Activated CD4-positive, alpha-beta T cell treated with anti-CD3 and anti-CD28 coated beads for 1 hour (primary cell): ENCODE measurements at places on chromosomes 7 and 10.

DNA sequence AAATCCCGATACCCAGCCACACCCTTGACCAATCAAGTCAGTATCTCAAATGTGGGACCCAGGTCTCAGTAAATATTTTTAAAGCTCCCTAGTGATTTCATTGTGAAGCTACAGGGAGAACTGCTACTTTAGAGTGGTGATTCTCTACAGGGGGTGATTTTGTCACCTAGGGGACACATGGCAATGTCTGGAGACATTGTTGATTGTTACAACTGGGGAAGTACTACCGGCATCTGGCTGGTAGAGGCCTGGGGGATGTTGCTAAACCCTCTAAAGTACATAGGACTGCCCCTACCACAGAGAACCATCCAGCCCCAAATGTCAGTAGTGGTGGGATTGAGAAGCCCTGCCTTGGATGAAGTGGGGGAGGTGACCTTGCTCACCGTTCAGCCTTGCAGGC lies 152.9 kb downstream of the RPS24 start:
- no peak for DNase-seq

- DNase-seq = no peak
Measured at GRCh38 chr7:75596727-75597614, 104.9 kb downstream of the SPDYE5 start.

DNA sequence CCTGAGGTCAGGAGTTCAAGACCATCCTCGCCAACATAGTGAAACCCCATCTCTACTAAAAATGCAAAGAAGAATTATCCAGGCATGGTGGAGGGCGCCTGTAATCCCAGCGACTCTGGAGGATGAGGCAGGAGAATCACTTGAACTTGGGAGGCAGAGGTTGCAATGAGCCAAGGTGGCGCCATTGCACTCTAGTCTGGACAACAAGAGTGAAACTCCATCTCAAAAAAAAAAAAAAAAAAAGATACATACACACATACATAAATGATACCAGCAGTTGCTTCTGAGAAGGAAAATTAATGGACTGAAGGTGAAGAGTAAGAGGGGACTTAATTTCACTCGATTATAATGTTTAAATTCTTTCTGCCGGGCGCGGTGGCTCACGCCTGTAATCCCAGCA lies 40.2 kb upstream of the PAX2 start:
- no peak for DNase-seq

- DNase-seq = no peak
Measured at GRCh38 chr10:4514445-4515108, 311.4 kb upstream of the AKR1E2 start.

GRCh38 chr10:69451784-69452251 lies 553 bp downstream of the TSPAN15 start:
- no peak for DNase-seq

DNA sequence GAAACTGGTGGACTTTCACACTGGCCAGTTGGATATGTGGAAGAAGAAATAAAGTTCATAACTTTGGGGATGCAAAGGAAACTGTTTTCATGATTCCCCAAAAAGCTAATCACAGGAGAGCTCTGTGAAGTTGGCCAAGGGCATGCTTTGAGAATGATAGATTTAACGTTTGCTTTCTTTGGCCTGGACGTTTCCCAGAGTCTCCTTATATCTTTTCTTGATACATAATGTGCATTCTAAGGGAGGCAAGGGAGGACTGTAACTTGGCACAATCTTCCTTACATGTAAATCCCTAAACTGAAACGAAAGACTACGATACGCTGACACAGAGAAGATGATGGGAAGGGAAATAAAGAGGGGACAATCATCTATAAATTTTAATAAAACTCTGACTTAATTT lies 176.5 kb upstream of the INHBA start:
- DNase-seq = no peak

DNA sequence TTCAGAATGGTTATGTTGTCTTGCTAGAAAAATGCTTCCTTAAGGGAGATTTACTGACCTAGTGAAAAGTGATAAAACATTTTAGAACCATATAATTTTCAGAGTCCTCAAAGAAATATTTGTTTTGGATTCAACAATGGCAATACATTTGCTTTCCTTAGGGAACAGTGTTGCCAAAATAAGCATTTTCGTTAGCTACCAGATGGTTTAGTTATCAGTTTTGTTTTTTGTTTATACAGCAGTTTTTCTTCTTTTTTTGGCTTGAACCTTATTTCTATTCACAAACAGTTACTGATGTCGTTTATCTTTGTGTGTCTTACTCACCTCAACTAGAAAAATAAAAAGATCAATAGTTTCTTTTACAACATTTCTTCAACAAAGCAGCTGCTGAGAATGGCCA lies 48.6 kb downstream of the EXOC4 start:
- no peak for DNase-seq

GRCh38 chr7:35983626-35984025 lies 169.4 kb upstream of the EEPD1 start:
- DNase-seq = no peak

DNA sequence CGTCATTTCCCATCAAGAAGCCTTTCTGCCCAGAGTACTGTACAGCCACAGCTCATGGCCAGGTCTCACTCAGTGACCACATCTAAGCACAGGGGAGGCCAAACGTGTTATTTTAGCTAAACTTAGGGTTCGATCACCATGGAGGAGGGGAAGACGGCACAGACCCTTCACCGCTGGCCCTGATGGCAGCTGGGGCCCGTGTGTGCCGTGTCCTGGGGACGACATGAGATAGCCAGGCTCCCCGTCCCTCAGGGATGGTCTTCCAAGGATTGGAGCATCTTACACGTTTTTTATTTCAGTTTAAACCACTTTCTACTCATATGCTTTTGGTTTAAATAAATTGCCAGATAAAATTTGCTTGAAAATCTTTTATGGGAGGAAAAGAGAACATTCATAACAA lies 512.9 kb downstream of the DNAJB6 start:
- DNase-seq = no peak

DNA sequence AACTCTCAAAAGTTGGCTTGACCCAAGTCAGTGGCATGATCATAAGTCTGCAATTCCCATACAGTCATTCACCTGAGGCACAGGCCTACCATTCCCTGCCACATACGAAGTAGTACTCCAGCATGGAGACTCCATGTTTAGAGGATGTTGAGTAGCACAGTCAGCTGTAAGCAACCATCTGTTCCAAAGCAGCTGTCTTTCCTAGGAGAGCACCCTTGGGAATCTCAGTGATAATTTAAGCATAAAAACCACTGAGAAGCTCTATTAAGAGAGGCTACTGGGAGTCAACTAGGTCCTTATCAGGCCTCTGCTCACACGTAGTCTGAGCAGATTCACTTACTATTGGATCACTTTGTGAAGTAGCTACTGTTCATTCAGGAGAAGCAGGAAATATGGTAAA lies 61.6 kb upstream of the UNC5B start:
- DNase-seq = no peak

- DNase-seq = no peak
Measured at GRCh38 chr10:5442065-5442989, 30.0 kb downstream of the NET1 start.

DNA sequence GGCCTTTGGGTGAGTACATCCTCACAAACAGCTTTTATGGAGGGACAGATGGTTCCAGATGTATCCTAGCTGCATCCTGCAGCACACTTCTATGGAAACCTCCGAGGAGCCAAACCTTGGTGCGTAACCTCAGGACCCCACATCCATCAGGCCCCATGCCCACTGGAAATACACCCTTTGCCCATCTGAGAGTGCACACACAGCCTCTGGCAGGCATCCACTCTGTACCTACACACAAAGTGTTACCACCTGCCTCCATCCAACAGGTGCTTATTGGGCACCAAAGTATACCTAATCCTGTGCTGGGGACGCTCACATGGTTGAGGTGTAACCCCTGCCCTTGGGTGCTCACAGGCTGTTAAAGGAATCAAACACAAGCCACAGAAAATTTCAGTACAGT lies 117.9 kb downstream of the ADCY1 start:
- no peak for DNase-seq

GRCh38 chr10:48496831-48497779 lies 107.8 kb downstream of the ARHGAP22 start:
- DNase-seq = no peak

DNA sequence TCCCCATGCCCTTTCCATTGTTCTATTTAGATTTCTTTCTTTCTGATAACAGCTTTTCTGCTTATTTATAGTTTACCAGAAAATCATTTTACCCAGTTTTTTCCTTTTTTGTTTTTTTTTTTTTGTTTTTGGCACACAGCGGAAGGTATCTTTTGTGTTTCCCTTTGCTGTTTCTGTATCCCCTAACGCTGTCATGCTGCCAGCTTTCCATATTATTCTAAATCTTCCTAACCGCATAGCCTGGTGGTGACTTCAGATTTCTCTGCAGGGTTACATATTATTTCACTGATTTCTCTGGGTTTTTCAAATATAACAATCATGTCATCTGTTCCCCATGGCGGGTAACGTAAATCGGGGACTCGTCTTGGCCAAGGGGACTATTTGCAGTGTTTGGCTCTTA lies 4.0 kb upstream of the SLC29A4 start:
- DNase-seq = no peak

DNA sequence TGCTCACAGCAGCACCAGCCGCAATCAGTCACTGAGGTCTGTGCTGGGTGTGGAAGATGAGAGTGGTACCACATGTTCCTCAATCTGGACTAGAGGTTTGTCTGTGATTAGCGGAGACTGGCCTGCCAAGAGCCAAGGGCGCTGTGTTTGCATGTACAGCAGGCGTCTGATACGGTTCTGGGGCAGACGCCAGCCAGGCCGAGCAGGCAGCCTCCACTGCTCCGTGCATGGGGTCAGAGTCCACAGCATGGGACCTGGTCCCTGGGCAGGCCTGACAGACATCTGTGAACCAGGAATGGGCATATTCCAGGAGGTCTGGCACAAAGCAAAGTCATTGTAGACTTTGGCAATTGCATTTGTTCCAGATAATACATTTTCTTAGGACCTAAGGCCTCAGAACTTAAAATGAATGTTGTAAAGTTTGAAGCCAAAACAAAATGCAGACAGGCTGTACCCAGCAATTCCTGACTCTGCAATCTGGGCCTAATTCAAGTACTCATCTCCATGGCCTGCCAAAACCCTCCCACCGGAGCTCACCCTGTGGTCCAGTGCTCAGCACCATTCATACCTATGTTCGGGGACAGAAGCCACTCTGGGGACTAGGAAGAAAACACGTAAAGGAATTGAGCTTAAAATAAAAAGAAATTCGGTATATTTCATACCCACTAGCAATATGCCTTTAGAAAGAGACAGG lies 50.0 kb upstream of the FAM20C start:
- DNase-seq = no peak
